ENCODE measurements at places on chromosomes 6 and 20.

GRCh38 chr6:83970582-83970981 lies 63.0 kb upstream of the MRAP2 start:
- DNase-seq, result no peak

DNA sequence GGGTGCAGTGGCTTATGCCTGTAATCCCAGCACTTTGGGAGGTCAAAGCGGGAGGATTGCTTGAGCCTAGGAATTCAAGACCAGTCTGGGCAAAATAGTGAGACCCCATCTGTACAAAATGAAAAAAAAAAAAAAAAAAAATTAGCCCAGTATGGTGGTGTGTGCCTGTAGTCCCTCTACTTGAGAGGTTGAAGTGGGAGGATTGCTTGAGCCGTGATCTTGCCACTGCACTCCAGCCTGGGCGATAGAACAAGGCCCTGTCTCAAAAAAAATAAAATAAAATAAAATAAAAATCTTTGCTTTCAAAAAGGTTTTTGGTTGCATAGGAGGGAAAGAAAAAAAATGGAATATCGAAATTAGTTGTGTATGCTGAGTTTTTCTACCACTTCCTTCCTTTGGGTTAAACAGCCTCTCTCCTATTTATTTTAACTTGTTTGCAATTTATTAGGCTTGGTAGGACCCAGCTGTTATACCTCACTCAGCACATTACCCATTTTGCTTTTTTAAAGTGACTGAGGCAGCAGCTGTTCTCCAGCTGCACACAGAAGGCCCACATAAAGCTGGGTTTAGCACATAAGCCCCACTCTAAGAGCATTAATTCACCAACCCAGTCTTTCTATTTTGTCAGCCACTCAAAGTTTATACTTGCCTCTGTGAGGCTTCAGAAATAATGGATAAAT lies 152.3 kb downstream of the ZFAND3 start:
- no peak for DNase-seq

- no peak for DNase-seq
Measured at GRCh38 chr20:20102716-20103258, 50.5 kb downstream of the CFAP61 start.

GRCh38 chr6:2554651-2555260 lies 196.0 kb downstream of the MYLK4 start:
- DNase-seq, result no peak

GRCh38 chr6:27502508-27503435 lies 29.9 kb upstream of the ZNF184 start:
- DNase-seq, result peak; percentile 67

DNA sequence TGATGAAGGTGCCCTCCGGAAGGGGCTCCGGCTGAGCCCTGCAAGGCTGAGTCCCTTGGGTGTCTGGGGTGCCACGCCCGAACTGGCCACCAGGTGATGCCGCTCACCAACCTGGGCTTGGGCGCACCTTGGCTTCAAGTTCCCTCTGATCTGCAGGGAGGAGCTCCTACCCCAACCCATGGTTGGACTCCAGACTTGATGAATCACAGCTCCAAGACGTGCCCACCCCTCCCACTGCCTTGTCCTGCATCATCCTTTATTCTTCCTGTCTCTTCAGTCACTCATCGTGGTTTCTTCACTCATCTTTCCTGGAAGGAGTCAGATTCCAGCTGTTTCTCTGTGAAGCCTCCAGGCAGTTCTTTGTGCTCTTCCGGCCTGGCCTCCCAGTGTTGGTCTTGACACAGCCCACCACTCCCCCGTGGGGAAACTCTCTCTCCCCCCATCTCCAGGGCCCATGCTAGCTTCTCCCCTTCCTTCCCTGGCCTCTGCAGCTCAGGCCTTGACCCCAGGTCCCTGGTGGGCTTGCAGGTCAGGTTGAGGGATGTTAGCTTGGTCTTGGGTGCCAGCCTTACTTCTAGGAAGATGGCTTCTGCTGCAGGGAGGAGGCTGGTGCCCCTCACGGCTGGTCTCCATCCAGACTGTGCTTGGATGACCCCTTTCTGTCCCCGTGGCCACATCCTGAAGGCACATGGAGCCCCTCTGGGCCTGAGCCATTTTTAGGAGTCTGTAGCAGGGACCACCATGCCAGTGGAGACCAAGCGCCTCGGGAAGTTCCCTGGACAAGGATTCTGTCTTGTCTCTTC lies 2.6 kb upstream of the ZBP1 start:
- peak; percentile 62 for DNase-seq

DNA sequence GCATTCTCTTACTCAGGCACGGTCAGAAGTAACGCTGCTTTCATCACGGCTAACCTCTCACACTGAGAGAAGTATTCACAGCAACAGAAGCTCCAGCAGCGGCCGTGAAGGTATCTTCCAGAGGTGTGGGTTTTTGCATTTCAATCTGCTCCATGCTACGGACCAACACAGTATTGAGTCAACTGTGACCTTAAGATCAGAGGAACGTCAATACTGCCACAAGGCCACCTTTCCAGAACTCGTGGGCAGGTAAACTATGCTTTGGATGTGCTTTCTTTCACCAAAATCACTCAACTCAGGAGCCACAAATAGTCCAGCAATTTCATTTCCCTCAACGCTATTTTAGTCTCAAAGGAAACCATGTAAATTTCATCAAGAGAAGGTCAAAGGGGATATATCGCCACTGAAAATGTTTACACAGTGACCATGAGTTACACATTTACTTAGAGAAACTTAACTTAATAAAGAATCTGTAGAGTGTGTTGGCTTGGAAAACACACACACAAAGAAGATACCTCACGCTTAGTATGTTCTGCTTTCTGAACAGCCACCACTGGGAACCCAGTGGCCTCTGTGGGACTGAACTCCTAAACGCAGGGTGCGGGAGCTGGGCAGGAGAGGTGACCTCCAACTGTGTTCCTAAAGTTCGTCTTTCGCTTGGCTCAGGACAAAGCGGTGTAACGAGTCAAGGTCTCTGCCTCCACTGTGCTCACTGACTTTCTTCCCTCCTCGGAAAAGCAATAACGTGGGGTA lies 27.9 kb downstream of the TXNDC5 start:
- no peak for DNase-seq

DNA sequence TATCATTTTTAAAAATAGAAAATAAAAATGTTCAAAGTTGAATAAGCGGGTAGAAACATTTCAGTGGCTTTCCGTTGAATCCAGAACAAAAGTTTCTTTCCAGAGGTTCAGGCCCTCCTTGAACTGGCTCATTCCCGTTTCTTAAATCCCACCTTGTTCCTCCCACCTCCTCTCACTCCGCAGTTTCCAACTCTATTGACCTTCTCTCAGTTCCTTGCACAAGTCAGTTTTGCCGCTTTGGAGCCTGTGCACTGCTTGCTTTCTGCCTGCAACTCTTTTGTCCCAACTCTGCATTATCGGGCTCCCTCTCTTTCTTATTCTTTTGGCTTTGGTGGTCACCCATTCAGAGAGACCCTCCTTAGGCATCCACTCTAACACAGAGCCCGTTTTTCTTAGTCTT lies 99.9 kb upstream of the EDN1 start:
- no peak for DNase-seq

- DNase-seq, result no peak
Measured at GRCh38 chr6:20769631-20770030, 235.4 kb downstream of the CDKAL1 start.

DNA sequence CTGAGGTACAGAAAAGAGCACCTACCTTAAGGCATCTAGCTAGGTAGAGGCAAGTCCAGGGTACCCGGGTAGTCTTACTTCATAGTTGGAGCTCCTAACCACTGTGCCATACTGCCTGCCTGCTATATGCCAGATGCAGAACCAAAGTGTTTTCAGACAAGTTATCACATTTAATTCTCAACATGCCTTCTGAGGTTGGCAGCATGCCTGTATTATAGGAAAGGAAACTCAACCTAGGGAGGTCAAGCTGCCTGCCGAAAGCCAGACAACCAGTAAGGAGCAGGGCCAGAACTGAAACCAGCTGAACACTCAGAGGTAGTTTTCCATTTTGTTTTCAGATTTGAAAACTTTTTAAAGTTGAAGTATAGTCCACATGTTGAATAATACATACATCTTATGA lies 5.4 kb downstream of the CTNNBL1 start:
- no peak for DNase-seq

DNA sequence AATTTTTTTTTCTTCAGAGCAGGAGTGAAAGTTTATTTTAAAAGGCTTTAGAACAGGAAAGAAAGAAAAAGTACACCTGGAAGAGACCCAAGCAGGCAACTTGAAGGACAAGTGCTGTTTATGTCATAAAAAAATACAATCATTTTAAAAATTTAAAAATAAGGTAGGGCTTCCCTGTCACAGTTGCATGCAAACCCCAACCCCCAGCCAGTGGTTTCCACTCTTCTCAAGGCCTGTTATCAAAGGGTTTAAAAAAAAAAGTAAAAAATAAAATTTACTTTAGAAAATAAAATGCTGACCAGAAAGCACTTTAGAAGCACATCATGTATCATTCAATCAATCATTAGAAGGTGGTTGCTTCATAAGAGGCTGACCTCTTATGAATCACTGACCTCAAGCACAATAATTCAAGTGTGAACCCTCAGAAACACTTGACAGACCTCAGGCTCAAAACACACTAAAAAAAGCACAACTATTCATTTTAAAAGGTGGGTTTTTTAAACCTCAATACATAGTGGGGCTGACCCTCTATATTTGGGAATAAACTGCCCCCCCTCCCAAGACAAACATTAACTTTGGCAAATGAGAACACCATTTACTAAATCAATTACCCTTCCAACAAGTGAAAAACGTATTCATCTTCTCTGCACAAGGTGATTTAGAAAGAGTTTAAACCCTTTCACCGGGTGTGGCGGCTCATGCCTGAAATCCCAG lies 15.6 kb downstream of the ILRUN start:
- no peak for DNase-seq

DNA sequence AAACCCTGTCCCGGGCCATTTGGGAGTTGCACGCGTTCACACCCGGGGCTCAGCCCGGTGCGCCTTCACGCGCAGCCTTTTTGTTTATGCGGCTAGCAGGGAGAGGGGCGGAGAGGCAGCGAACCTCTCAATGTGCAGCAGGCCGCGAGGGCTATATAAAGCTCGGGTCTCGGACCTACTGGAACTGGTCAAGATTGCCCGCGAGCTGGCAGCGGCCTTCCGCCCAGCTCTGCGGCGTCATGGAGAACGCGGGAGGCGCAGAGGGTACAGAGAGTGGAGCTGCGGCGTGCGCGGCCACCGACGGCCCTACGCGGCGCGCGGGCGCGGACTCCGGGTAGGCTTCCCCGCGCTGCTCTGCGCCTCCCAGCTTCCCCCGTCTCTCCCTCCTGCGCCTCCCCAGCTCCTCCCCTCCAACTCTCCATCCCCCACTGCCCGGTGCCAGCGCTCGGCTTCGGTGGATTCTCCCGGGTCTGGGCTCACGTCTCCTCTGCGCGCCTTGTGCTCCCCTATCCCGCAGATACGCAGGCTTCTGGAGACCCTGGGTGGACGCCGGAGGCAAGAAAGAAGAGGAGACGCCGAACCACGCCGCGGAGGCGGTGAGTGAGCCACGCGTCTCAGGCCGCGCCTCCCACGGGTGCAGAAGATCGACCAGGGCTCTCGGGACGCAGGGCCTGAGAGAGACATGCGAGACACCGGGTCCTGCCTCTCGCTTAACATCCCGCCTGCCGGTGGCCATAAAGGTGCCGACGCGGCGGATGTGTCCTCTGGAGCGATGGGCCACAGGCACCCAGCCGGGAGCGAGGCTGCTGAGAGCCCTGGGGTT lies at the start of gene RIPPLY2:
Gene RIPPLY2, plus strand, starts transcription at position 183 of the 823 bp plus-strand sequence. Its CDS starts 57 bp downstream, at position 240.
- DNase-seq, result no peak

- no peak for DNase-seq
Measured at GRCh38 chr20:61558726-61559125, 306.7 kb downstream of the CDH4 start.

DNA sequence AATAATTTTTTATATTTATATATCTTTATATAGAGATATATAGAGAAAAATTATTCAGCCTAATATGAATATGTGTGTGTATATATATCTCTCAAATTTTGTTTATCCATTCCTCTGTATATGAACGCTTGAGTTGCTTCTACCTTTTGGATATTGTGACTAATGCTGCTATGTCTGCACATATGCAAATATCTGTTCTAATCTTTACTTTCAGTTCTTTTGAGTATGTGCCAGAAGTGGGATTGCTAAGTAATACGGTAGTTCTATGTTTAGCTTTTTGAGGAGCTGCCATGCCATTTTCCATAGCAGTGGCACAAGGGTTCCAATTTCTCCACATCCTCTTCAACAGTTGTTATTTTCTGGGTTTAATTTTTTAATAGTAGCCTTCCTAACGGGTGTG lies 72.8 kb upstream of the CEP85L start:
- no peak for DNase-seq

- no peak for DNase-seq
Measured at GRCh38 chr20:45340236-45340847, 7.9 kb downstream of the SDC4 start.

DNA sequence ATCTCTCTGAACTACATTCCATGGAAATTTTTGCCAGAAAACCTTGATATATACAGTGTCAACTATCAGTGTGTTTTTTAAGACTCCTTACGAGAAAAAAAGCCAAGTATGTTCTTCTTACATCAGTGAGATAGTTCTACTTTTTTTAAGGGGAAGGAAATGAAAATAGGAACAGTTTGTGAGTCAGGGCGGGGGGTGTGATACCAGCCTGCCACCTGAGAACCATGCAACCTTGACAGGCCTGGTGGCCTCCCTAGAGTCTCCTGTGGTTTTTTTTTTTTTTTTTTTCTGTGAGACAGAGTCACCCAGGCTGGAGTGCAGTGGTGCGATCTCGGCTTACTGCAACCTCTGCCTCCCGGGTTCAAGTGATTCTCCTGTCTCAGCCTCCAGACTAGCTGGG lies 96.3 kb upstream of the GCM1 start:
- no peak for DNase-seq

DNA sequence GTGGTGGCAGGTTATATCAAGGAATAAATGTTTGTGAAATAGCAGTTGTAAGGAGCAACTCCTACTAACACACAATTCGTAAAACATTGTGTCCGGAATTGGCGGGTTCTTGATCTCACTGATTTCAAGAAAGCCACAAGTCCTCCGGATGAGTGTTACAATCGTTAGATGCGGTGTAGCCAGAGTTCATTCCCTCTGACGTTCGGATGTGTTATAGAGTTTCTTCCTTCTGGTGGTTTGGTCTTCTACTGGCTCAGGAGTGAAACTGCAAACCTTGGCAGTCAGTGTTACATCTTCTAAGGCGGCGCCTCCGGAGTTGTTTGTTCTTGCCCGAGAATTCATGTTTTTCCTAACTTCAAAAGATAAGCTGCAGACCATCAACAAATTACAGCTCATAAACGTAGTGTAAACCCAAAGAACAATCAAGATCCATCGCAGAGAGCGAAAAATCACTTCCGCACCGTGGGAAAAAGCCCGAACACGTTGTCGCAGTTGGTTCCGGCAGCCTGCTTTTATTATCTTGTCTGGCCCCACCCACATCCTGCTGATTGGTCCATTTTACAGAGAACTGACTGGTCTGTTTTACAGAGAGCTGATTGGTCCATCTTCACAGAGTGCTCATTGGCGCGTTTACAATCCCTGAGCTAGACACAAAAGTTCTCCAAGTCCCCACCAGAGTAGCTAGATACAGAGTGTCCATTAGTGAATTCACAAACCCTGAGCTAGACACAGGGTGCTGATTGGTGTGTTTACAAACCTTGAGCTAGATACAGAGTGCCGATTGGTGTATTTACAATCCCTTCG lies 58.2 kb downstream of the TRIM27 start:
- DNase-seq, result peak; percentile 36

Data from stimulated activated naive CD4-positive, alpha-beta T cell (primary cell).